ENCODE measurements at places on chromosomes 4 and X. TPM values are rescaled to one million over a fixed set of nuclear protein-coding genes. Genes with fewer than 3 reads are reported as not detected.

The SHISA3 gene
- total RNA-seq = 3.5 TPM

The TMEM165 gene
- total RNA-seq = 45.3 TPM

The FAM184B gene
- total RNA-seq = not detected

The MPC1L gene
- not detected for total RNA-seq

The NLGN3 gene
- total RNA-seq = 1.6 TPM

The ACE2 gene
- 4.5 TPM for total RNA-seq

The MAML3 gene
- 2.6 TPM for total RNA-seq

The C1QTNF7 gene
- 1.6 TPM for total RNA-seq

The CENPI gene
- total RNA-seq = 0.65 TPM

The CT55 gene
- total RNA-seq = not detected

The HPGD gene
- 0.34 TPM for total RNA-seq

The RPS6KA6 gene
- 2.7 TPM for total RNA-seq

The USP17L26 gene
- total RNA-seq = not detected

The CT47B1 gene
- total RNA-seq = not detected

The FHIP1A gene
- 12.9 TPM for total RNA-seq

The CFAP47 gene
- not detected for total RNA-seq

The BTK gene
- 1.6 TPM for total RNA-seq

The GSTCD gene
- total RNA-seq = 6.3 TPM

The NR3C2 gene
- 19.8 TPM for total RNA-seq

The CD99L2 gene
- 84.7 TPM for total RNA-seq

The MAD2L1 gene
- total RNA-seq = 4.5 TPM

The UGT2A1 gene
- not detected for total RNA-seq

The IL2 gene
- total RNA-seq = not detected

The DIAPH2 gene
- 10.9 TPM for total RNA-seq

The VSIG4 gene
- total RNA-seq = 47.1 TPM

The UGT2B17 gene
- total RNA-seq = 0.12 TPM

The NXF3 gene
- total RNA-seq = 2.0 TPM

The DRD5 gene
- total RNA-seq = not detected

Measured in right cardiac atrium (tissue), 5 donors.